HEK293T (cell line): ENCODE measurements at places on chromosomes 2 and 18.

- no peak for DNase-seq
These were observed 25.2 kb downstream of the NUP35 start for GRCh38 chr2:183149489-183149888.

DNA sequence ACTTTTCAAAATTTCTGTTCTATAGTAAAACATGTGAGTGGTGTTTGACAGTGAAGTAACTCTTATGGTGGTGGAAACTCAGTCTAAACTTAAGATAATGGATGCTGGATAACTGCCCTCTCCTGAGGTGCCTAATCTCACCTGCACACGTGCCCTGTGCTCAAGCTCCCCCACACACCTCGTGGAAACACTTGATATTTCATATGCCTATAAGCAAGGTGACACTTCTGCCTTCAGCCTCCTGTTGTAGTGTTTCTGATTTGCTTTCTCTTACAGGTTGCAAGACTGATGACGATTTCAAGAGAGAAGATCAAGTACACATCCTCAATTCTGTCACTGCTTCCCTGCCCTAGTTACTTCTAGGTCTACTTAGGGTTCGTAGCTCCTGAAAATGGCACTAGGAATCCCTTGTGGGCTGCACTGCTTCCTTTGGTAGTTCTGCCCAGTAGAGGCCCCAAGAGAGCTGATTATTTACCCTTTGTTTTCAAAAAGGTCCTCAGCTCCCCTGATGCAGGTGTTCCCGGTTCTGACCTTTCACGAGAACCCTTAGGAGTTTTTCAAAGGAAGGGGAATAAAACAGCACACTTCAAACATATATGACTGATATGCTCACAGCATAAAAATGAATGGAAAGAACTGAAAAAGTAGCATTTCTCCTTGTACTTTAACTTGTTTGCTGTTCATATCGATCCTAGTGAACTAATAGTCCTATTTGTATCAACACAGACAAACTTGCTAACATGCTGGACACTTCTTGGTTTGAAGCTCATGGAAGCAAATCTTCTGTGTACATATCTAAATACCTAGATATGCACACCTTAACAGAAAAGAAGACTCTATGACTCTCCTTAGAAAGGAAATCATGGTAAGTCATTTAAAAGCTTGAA is 6.7 kb downstream of the CAVIN2 start:
- no peak for DNase-seq

- no peak for DNase-seq
These were observed 104.7 kb upstream of the OTOS start for GRCh38 chr2:240245184-240245583.

DNA sequence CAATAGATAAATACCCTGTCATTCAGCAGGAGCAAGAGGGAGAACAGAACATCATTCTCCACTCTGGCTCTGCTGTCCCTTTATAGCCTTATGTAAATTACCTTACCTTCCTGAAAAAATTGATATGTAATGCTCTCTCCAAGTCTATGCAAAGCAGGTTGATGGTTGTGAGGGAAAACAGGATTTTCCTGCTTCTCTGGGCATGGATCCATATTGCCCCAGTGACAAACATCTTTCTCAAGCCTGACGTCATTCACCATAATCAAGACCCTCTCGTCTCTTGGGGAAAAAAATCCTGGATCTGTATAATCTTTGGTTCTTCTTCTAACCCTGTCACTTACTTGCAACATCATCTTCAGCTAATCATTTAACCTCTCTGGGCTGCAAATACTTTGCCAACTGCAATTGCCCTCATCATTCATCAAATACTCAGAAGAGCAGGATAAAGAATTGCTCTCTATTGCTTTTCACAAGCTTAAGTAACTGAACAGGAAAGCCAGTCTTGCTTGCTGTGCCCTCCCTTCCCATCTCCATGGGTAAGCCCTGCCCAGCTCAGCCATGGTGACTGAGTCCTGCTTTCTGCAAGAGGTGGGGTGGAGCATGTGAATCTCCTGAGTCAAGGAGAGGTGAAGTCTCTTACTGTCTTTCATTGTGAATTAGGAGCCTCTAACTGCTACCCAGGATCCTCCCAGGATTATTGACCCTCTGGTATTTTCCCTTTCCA is 123.7 kb upstream of the KLF7 start:
- DNase-seq = no peak

DNA sequence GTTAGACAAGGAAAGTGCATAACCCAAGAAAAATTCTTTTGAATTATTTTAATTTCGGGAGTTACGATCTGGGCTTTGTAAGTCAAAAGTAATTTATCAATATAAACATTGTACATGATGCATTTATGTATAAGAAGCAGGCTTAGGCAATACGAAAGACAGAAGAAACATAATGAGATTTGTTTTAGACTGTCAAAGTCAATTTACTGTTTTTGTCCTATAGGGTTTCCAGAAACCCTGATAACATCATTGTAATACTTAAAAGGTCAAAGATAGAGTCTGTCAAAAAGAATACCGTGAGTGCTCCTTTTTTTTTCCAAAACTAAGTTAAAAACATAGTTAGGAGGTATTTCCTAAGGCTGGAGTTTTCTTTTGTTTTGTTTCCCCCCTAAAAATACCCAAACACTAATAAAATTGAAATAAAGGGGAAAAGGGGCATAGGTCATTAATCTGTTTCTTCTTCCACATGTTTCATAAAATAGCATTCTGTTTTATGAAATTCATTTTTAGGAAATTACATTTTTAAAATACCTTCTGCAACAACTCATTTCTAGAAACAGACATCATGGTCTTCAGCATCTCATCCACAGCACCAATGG is 16.1 kb downstream of the C1D start:
- DNase-seq = no peak

DNA sequence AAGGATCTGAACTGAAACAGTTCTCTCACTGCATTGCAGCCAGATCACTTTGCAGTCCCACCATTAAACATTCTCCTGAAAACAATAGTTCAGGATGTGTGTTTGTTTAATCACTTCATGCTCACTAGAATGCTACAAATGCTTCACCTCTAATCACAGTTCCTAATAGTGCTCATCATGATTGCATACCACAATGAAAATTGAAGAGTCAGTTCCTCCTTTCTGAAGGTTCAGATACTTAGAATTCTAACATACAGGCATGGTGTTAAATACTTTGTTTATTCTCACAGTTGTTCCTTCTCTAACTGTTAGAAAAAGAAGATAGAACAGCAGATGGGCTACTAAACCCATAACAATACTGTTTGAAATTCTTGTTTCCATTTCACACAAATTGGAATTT is 622.3 kb upstream of the ACVR2A start:
- DNase-seq = no peak

DNA sequence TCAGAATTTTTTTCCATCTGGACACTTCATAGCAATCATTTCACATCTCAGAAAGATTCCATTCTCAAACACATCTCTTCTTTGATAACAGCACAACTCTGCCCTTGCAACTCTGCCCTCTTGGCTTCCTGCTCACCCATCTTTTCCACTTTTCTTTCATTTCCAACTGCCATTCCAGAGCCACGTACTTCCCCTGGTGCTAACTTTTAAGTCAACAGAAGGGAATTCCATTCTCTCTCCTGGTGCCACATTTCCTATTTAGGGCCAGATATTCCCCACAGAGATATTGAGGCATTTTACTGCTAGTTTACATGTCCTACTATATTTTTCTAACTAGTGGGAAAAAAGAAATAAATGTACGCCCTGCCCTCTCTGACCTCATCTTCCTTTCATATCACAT is 590.2 kb downstream of the ARHGAP15 start:
- DNase-seq = no peak

GRCh38 chr2:191009541-191010374 is 4.2 kb downstream of the STAT1 start:
- no peak for DNase-seq

DNA sequence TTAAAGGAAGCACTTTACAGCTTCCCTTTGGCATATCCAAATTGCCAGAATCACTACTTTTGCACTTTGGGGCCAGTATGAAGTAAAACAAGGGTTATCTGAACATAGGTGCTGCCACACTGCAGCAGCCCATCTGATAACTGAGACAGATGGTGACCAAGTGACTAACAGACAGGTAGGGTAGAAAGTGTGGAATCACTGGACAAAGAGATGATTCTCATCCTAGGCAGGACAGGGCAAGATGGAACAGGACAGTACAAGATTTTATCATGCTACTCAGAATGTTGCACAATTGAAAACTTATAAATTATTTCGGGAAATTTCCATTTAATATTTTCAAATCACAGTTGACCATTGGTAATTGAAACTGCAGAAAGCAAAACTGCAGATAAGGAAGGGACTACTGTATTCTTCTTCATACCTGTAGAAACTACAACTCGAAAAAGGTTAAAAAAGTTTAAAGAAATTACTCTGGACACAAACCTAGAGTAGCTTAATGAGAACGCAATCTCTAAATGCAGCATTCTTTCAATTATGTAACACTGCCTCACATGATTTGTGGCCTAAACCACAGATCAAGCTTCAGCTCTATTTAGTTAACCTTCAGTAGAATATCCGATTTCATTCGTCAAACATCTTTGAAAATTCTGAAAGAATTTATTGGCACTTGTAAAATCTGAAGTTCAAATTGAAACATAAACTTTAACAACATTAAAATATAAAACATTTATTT is 31.4 kb downstream of the HEATR5B start:
- no peak for DNase-seq

DNA sequence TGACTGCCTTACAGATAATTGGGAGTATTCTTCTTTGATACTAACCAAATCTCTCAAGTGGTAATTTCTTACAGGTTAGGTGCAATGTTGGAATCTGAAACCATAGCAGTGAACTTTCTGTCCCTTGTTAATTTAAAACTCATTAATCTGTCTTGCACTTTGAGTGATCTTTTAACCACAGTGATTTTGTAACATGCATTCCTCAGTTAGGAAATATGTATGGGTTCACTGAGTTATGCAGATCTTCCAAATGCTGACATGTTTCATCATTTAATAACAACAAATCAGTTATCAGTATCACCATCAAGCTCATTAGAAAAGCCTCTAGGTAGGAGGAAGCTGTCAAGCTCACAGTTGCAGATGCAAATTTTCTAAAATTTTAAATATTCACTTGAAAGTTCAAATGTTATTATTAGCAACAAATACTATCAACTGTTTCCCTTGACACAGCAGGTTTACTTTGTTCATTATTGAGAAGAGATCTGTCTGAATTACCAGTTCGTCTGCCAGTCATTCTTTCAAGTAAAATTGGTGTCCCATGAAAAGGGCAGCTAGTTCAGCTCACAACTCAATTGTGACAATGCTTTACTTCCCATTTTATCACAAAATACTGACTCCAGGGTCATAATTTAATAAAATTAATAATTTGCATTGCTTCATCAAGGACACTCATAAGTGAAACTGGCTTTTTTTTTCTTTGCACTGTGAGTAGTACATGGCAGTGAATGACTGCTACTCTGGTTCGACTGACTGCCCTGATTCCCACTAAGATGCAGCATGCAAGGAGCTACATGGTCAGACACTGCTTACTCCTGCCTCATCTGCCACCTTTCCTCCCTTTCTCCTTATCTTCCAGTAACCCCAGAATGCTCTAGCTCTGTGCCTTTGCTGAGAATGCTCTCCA is 31.6 kb downstream of the SUCLG1 start:
- DNase-seq = no peak

- no peak for DNase-seq
These were observed 262.0 kb downstream of the MEIS1 start for GRCh38 chr2:66696886-66697285.

GRCh38 chr2:88709181-88709631 is 17.7 kb downstream of the RPIA start:
- DNase-seq = no peak

DNA sequence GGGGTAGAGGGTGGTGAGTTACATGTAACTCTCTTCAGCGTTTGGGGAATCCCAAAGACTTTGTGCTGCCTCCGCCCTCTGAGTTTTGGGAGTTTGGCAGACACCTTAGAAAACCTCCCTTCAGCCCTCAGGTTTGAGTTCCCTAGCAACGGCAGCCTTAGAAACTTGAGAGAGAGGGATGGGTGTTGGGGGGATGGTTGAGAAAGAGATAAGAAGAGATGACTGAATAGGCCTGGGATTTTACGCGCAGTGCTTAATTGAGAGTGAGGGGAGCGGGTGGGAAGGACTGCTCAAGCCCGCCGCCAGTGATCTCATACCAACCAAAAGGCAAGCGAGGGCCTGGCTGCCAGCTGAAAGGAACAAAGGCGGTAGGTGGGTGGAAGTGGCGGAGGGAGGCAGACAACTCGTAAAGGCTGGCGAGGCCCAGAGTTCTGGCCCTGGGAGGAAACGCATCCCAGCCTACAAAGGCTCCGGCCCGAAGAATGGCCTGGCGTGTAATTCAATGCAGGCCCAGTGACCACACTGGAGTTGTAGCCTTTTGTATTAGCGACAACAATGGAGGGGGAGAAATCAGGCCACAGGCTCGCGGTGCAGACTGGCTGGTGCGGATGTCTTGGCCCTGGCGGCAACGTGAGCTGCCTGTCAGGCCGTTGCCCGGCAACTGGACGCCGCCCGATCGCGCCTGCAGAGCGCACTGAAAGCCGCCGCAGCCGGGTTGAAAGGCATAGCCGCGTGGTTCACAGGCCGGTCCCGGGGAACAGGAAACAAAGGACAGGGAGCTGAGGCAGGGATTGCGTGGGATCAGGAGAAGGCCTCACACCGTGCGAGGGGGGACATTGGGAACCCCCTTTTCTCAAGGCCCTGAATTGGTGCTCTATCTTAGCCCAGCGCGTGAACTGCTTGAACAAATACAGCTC is 39.9 kb upstream of the DARS1 start:
- DNase-seq = peak; percentile 81

GRCh38 chr2:221716426-221717303 is 144.6 kb upstream of the EPHA4 start:
- DNase-seq = no peak

DNA sequence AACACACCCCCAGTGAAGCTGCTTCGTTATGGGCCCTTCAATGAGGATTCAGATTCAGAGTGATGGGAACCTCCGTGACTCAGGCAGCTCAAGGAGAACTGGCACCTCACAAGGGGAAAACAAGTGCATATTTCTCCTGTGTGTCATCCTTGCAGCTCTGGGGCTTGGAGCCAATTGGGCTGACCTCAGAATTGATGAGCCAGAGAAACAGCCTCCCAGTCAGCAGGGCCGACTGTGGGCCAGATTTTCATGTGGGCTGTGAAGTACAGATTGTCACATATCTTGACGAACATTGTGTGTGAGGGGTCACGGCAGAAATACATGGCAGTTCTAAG is 189.6 kb upstream of the SP5 start:
- DNase-seq = no peak

- no peak for DNase-seq
These were observed 3.1 kb upstream of the SNED1 start for GRCh38 chr2:240995041-240996021.

DNA sequence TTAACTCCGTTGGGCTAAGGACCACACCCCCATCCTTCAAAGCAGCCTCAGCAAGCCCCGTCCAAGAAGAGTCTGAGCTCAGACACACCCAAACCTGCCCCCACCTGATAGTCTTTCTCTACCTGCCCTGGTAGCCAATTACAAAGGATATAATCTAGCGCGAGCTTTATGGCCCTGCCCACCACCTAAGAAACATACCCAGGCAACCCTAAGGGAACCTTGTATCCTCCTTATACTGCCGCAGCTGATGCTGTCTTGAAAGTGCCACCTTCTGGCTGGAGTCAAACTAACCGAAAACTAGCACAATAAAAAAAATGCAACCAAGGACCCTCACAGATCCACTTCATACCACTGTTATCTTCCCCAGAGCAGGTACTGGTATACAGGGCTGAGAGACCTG is 628.3 kb upstream of the REG3G start:
- DNase-seq = no peak
